ENCODE measurements at places on chromosomes 2 and 18.

GRCh38 chr2:11748018-11748860 is 1.8 kb downstream of the LPIN1 start:
- DNase-seq: no peak

DNA sequence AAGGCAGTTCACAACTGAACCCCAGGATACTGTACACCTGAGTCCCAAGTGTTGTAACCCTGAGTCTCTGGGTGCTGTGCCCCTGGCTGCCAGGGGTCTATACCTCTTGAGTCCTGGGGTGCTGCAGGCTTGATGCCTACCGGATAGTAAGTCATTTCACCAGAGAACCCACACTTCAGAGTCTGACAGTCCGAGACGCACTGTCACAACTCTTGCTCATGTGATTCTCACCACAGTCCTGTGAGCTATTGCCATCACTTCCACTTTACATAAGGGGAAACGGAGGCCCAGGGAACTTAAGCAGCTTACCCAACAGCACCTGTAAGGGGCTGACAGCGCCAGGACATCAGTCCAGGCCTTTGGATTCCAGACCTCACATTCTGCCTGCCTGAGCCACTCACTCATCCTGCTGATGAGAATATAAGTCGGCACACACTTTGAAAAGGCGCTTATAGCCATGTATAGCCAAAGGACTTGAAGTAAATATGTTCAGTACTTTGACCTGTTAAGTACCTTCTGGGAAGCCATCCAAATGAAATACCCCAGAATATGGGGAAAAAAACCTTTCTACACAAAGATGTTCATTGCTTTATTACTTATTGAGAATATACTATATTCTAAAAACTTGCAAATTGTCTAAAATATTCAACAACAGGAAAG is 180.7 kb upstream of the ID2 start:
- no peak for DNase-seq

DNA sequence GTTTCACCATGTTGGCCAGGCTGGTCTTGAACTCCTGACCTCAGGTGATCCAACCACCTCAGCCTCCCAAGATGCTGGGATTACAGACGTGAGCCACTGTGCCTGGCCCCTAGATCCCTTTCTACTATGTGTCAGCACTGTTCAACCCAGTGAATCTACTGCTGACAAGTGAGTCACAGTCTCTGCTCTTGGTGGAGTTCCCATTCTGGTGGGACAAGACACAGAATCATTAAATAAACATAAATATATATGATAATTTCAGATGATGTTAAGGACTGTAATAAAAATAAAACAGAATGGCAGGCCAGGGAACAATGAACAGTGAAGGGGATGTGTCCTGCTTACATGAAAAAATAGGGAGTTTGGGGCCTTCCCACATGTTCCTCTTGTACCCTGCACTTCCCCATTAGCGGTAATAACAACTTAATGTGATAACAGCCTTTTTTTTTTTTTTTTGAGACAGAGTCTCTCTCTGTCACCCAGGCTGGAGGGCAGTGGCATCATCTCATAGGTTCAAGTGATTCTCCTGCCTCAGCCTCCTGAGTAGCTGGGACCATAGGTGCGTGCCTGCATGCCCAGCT is 112.2 kb downstream of the CPO start:
- no peak for DNase-seq

DNA sequence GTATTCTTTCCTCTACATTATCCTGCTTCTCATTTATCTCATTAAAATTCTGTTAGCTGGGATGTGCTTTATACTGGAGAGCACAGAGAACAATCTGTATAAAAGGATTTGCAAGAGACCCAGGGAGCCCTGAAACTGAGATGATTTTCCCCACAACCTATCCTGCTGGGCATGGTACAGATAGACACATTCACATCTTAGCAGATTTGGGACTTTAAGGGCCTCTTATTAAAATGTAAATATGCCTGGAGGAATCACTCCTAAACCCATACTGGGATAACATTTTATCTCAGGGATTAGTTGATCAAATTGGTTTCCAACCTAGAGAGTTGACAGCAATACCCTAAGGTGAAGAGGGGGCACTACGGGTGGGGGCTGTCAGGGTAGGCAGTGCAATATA is 45.5 kb downstream of the AOX1 start:
- no peak for DNase-seq

GRCh38 chr2:8388781-8389180 is 293.1 kb upstream of the ID2 start:
- DNase-seq: no peak

DNA sequence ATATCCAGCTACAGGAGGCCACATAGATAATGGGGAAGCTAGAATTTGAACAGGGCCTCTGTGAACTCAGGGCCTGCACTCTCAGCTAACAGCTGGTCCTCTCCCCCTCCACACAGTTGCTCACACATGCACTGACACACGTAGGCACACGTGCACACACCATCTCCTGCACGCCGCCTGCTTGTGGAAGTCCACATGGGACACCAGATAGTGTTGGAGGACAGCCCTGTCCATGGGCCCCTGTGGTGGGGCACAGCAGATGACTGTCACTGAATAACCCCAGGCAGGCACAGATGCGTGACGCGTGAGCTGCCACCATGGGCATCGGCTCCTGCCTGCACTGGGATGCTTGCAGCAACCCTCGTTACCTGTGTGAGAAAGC is 52.9 kb downstream of the ADI1 start:
- no peak for DNase-seq

DNA sequence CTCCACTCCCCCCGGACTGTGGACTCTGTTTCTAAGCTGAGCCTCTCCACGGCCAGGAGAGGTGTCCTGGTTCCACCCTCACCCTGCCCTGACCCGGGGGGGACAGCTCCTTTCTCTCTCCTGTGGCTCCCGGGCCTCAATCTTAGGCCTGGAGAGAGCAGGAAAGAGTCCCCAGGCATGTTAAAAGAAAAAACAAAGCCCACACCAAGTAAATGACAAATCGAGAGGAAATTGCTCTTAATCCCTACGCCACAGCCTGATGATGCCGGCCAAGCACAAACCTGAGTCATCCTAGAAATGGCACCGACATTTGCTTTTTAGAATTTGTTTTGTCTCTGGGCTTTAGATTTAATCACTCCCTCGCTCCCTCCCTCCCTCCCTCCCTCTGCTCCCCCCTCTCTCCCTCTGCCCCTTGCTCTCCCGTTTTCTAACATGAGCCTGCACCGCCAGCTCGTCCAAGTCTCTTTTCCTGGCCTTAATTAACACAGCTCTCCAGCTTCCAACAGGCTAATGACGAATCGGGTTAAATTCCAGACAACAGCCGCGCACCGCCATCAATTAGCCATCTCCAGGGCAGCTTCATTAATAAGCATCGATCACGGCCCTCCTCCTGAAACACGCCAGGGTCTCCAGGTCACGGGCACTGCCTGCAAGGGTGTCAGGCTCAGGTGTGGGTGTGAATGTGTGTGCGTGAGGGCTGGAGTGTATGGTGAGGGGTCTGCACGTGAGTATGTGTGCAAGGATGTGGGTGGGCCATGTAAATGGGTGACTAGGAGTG is 230.8 kb downstream of the CELF4 start:
- DNase-seq: no peak

DNA sequence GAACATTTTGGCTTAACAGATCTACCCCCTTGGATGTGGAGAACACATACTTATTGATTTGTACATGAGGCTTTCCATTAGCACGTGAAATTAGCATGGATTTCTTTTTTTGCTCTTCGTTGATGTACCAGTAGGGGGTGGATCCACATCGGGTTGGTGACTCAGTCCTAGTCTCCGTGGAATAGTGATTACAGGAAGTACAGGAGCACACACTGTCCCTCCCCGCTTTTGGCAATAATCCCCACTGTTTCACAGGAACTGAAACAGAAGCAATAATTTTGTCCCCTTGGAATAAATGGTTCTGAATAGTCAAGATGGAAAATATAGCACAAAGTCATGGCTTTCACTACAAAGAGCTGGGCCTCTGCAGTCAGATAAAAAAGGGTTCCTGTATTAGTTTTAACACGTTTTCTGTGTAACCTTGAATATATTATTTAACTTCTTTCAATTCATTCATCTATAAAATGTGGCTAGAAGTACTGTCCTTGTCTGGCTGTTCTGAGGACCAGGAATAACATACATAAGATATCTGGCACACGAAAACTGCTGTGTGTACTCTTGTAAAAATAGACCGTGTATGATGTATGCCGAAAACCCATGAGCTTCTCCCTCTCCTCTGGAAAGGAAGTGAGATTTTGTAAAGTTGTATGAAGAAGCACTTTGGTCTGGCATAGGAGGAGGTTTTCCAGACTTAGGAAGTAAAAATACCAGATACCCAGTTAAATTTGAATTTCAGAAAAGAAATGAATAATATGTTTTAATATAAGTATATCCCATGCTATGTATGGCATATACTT is 229.2 kb downstream of the GALR1 start:
- DNase-seq: no peak

DNA sequence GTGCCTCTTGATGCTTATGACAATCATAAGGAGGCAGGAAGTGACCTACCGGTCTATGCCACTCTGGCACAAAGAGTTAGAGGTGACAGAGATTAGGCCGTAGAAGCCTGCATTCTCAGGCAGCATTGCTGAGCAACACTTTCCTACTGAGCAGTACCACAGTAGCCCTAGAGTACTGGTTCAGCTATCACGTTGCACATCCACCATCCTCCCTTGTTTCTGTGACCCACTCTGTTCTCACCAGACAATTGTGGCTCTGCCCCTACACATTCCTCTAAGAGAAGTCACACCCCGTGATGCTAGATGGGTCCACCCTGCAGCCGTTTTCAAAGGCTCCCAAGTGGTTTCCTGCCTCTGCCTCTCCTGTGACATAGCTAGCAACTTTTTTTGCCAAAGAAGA is 22.6 kb upstream of the SUCLG1 start:
- no peak for DNase-seq

DNA sequence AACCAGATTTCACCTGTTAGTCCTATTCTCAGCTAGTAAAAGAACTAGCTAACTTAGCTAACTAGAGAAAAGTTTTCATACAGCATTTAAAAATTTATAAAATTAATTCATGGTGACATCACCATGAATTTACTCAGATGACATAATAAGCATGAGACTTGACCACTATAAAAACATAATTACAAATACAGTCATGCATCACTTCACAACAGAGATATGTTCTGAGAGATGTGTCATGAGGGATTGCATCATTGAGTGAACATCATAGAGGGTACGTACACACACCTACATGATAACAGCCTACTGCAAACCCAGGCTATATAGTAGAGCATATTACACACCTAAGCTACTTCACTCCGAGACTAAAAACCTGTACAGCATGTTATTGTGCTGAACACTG is 481.3 kb upstream of the CHAC2 start:
- no peak for DNase-seq
